ENCODE measurements at places on chromosomes 2 and 18.

DNA sequence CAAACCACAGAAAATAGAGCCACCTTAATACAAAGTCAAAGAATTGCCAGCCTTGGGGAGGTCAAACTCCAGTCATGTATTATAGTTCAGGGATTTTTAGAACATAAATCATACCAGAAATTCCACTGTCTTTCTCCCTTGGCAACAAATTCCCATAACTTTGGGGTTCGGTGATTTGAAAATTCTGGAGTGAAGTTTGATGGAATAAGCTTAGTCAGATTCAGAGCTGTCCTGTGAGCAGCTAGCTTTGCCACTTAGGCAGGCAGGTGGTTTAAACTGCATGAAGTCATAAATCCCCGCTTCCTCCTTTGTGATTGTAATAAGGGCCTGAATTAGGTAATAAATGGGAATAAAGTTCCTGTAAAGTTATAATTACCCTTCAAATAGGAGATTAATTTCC is 457.0 kb upstream of the HNMT start:
- DNase-seq, result no peak

GRCh38 chr2:156841321-156841720 is 405.1 kb downstream of the GPD2 start:
- DNase-seq, result no peak

- no peak for DNase-seq
These were observed 14.9 kb downstream of the STAT1 start for GRCh38 chr2:190999058-190999457.

- no peak for DNase-seq
These were observed 78.3 kb downstream of the MBP start for GRCh38 chr18:77054288-77054605.

DNA sequence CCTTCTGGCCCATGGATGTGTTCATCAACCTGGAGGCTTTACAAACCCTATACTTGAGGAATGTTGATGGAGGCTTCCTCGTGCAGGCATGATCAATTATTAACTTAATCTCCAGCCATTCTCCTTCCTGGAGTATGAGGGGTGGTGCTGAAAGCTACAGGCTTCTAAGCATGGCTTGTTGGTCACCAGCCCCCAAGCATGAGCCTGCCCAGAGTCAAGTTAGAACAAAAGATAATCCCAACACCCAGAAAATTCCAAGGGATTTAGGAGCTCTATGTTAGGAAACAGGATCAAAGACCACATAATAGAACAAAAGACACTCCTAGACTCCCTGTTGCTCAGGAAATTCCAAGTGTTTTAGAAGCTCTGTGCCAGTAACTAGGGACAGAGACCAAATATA is 63.1 kb downstream of the FAM171B start:
- no peak for DNase-seq

GRCh38 chr2:44895061-44895460 is 46.4 kb upstream of the SIX3 start:
- no peak for DNase-seq

DNA sequence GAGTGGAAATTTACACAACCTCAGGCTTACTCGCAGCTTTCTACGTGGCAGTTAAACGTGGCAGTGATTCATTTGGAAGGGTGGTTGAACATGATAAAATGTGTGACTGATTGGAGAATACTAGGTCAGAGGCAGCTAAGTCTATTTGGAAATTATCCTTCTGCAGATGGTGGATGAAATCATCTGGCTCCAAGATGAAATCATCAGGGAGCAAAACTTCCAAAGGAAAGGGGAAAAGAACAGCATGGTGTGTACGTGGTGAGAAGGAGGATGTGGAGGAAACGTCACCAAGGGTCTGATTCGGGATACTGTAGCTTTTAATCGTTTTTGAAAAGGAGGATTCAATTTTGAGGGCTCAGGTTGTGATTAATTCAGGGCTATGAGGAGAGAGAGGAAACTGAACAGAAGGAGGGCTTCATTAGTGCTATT is 47.9 kb downstream of the COL3A1 start:
- DNase-seq, result no peak

- no peak for DNase-seq
These were observed 146.4 kb downstream of the FTCDNL1 start for GRCh38 chr2:199704358-199705238.

GRCh38 chr2:167487728-167488127 is 599.4 kb downstream of the XIRP2 start:
- DNase-seq, result no peak

- no peak for DNase-seq
These were observed 2.5 kb downstream of the ITGB6 start for GRCh38 chr2:160197587-160197986.
